Foreskin melanocyte (primary cell): ENCODE measurements at places on chromosomes 16 and 17.

DNA sequence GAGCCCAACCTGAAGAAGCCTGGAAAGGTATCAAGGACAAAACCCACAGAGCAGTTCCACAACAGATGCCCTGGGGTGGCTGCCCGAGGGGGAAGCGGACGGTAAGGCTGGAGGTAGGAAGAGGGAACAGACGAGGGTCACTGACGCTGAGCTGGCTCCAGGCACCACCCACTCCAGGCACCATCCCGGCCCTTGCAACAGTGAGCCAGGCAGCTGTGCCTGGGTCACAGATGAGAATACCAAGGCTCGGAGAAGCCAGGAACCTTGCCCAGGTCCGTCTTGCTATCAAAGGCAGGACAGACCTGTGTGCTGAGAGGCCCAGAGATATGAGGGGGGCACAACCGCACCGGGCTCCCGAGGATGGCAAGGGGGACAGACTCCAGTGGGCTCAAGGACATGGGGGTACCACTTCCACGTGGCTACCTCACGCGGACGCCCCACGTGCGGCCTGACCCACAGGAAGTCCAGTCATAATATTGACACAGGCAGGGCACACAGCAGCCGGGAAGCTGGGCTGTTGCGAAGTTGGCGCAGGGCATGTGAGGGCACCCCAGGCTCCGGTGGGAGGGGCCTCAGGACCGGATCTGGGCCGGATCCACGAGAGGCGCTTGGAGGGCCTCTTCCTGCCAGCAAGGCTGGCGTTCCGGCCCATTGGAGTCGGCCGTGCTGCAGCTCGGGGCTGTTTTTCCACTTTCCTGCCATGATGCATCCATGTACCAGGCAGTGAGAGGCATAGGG, 29.9 kb downstream of the PEMT start:
- DNase-seq: peak; percentile 38

GRCh38 chr17:48724251-48725003, 1.4 kb downstream of the PRAC2 start:
- DNase-seq: peak; percentile 68

- DNase-seq: no peak
These were observed 16.5 kb downstream of the PHKB start for GRCh38 chr16:47477679-47478078.

DNA sequence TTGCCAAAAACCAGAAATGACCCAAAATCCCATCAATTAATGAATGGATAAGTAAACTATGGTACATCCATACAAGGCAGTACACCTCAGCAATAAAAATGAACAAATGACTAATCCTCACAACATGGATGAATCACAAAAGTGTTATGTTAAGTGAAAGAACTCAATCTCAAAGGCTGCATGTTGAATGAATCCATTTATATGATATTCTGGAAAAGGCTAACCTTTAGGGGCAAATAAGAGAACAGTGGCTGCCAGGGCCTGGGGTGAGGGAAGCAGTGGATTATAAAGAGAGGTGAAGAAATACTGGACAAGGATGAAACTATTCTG, 46.1 kb upstream of the MSI2 start:
- DNase-seq: peak; percentile 54

- DNase-seq: peak; percentile 50
These were observed 3.3 kb downstream of the DDX5 start for GRCh38 chr17:64502809-64503208.

GRCh38 chr17:5019475-5019956, 15.7 kb downstream of the SLC52A1 start:
- no peak for DNase-seq

GRCh38 chr17:16929035-16929680, 42.8 kb downstream of the TNFRSF13B start:
- no peak for DNase-seq

DNA sequence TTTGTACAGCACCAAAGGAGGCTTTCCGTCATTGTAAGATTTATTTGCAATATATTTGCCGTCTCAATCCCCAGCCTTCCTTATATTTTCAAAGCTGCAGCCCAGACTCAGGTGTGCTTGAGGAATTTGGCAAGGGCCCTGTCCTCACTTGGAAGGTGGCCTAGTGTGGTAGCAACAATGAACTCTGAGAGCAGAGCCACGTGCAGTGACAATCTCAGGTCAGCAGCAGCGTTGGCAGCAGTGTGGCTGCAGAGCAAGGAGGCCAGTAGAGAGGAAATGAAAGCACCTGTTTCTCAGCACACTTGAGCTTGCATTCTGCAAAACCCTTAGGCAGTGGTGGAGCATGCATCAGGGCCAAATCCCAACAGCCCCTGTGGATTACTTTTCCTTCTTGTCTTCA, 613.5 kb downstream of the RBFOX1 start:
- no peak for DNase-seq

GRCh38 chr16:56286809-56287208, 95.5 kb downstream of the GNAO1 start:
- no peak for DNase-seq

DNA sequence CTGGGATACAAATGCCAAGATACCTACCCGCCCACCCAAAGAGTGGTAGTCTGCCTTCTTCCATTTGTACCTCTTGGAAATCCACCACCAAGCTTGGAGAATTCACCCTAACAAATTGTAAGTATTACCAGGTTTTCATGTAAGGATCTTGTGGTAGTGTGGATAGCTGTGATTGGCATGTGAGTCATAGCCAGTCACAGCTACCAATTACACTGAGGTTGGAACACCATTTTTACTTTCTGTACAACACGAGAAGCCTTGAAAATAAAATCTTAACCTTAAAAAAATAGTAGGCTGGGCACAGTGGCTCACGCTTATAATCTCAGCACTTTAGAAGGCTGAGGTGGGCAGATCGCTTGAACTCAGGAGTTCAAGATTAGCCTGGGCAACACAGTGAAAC, 18.5 kb upstream of the SLC35G3 start:
- no peak for DNase-seq

GRCh38 chr17:31558748-31559583, 167.5 kb downstream of the RAB11FIP4 start:
- peak; percentile 72 for DNase-seq

DNA sequence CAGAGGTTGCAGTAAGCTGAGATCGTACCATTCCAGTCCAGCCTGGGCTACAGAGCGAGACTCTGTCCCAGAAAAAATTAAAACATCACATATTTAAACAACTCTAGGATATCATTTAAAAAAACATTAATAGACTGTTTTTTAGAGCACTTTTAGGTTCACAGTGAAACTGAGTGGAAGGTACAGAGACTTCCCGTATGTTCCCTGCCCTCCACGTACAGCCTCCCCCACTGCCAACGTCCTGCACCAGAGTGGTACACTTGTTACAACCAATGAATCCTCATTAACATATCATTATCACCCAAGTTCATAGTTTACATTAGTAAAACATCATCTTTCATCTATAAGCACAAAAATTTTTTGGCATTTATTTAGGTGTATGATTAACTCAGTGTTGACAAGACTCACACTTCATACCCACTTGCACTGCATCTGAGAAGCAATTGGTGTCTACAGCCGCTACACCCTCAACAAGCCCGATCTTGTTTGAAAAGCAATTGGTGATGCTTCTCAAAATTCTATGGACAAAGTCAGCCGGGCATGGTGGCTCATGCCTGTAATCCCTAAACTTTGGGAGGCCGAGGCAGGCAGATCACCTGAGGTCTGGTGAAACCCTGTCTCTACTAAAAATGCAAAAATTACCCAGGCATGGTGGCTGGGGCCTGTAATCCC, 39.9 kb upstream of the STH start:
- DNase-seq: no peak

DNA sequence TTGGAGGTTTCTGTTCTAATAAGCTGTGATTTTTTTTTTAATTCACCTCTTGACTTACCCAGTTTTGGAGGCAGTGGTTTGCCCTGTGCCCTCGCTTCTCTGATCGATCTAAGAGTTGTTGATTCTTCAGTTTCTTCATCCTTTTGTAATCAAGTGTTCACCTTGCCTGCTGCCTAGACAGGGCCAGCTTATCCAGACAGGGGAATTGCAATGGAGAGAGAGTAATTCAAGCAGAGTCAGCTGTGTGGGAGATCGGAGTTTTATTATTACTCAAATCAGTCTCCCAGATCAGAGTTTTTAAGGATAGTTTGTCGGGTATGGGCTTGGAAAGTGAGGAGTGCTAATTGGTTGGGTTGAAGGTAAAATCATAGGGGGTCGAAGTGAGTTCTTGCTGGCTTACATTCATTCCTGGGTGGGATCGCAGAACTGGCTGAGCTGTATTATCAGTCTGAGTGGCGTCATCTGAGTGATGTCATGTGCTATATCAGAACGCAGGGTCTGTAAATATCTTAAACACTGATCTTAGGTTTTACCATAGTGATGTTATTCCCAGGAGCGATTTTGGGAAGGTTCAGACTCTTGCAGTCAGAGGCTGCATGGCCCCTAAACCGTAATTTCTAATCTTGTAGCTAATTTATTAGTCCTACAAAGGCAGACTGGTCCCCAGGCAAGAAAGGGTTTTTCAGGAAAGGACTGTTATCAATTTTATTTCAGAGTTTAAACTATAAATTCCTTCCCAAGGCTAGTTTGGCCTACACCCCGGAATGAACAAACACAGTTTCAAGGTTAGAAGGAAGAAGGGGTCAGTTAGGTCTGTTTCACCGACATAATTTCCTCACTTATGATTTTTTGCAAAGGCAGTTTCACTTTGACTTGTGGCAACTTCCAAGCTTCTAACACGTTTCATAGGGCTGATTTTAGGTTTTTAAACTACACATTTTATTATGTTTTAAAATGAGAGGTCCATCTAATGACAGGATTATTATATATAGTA, 21.5 kb upstream of the KCNJ16 start:
- DNase-seq: no peak

DNA sequence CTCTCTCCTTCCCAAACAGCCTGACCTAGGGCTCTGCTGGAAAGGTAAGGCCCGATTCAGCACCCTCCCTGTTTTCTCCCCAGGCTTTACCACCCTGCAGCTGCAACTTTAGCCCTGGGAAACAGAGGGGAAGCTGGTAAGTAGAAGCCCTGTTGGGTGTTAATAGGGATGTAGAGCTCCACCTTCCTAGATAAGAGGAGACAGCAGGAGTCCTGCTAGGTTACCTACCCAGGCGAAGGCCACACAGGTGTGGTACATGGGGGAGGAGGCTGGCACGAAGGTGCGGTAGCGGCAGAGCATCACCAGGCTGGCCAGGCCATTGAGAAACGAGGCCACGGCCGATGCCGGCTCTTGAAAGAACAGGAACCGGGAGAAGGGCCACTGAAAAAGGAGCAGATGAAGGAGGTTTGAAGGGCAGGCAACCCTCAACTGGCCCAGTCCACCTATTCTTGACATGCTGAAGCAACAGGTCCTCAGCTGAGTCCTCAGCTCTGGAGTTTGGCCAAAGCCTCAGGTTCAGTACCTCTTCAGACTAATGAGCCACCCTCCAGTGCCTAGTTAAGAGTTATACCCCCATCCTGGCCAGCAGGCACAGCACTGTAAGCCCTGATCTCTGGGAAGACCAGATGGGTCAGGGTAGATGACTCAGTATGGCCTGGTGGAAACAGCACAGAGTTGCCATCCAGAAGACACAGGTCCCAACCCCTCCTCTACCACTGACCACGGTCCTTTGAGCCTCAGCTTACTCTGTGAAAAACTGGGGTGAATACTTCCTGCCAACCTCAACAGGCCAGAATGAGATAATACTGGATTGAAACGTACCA, 3.3 kb downstream of the PGAP3 start:
- DNase-seq: no peak

DNA sequence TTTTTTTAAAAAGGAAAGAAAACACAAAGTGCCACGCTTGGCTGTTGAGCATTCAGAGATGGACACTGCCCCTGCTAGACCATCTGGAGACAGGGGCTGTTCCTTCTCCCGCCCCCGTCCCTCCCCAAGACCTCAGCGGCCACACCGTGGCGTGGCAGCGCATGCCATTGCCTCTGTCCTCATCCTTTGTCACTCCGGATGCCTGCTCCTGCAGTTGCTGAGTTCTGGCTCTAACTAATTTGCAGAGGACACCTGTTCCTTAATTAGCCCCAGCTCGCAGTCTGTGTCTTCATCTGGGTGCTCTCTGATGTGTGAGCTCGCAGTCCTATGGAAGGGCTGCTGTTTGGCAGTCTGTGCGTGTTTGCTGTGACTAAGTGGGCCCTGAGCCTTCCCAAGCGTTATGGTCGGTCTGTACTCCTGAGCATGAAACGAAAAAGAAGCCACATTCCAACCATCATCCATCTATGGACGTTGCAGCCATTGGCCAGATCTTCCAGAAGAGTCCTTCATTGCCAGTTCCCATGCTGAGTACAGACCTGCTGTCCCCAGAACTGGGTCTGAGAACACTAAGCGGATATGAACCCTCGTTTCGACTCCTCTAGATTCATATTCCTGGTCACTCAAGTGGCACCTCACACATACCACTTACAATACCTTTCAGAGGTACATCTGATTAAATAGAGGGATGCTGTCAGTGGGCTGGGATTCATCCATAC, 40.9 kb upstream of the NAT9 start:
- DNase-seq: no peak

DNA sequence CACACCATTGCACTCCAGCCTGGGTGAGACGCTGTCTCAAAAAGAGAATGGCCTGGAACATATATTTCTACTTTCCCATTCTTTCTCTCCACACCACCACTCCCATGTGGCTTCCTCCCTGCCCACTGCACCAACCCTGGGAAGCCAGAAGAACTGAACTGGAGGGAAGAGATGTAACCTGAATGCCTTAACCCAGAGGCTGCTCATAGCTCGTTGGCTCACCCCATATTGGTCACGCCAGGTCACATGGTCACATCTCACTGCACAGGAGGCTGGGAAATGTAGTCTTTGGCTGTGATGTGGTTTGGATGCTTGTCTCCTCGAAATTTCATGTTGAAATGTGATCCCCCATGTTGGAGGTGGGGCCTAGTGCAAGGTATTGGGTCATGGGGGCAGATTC, 5.9 kb upstream of the DNAH17 start:
- no peak for DNase-seq

DNA sequence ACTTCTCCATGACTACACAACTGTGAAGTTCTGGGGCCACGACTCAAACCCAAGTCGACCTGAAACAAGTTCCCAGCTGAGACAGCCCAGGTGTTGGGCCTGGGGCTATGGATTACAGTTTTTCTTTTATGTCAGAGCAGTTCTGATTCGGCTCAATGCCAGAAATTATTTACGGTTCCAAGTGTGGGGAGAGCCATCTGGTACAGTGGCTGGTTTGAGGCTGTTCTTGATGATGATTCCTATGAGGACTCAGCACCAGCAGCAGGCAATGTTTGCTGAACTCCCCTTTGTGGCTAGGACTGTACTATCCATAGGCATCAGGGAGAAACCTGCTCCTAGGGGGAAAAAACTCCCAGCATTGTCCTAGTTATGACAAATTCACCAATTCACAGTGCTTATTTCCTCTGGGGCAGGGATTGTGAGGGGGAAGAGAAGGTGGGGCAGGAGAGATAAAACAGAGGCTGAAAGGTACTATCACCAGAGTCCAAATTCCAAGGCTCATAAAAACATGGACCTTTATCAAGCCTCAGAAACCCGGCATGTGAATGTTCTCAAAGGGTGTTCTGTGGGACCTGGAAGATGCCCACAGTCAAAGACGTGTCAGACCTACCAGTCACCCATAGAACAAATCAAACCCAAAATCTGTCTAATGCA, 18.2 kb upstream of the CMTM4 start:
- no peak for DNase-seq
